Pons (tissue), 1 donor: ENCODE measurements at places on chromosomes 2 and 18.

- DNase-seq = no peak
These were observed 22.1 kb downstream of the TYMS start for GRCh38 chr18:679516-679915.

DNA sequence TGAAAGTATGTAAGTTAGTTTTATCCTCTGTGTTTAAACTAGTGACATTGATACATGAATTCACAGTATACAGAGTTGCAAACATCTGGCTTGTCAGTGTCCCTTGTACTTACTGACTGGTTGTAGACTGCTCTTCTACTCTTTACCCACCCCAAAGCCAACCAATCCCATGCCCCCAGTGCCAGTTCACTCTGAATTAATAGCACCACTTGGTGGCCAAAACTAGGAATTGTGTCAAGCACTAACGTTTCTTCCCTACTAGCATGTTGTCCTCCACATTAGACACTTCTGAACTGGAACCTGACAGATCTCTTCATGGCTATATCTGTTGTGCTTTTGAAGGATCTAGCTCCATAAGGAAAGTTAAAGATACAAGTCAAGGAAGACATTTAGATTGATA is 27.2 kb upstream of the OTX1 start:
- DNase-seq = peak; percentile 5

GRCh38 chr2:241862093-241862492 is 3.4 kb upstream of the PDCD1 start:
- DNase-seq = no peak

- DNase-seq = no peak
These were observed 95.6 kb upstream of the LHCGR start for GRCh38 chr2:48851161-48851560.

- no peak for DNase-seq
These were observed 290.3 kb downstream of the CNTNAP5 start for GRCh38 chr2:124315221-124315880.

DNA sequence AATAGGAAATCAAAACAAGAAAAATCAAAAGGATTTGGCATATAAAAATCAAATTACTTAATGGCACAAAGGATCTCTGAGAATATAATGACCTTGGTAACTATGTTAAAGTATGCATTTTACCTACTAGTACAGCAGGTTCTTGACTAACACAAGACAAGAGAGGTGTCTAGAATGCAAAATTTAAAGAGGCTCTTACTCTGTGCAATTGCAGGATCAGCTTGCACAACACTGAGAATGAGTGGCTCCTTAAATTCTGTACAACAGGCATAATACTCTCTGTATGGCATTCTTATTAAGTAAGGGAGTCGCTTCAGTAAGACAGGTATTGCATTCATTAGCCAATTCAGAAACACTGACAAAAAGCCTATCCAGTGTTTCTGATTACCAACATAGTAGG is 72.6 kb downstream of the UGP2 start:
- DNase-seq = no peak

DNA sequence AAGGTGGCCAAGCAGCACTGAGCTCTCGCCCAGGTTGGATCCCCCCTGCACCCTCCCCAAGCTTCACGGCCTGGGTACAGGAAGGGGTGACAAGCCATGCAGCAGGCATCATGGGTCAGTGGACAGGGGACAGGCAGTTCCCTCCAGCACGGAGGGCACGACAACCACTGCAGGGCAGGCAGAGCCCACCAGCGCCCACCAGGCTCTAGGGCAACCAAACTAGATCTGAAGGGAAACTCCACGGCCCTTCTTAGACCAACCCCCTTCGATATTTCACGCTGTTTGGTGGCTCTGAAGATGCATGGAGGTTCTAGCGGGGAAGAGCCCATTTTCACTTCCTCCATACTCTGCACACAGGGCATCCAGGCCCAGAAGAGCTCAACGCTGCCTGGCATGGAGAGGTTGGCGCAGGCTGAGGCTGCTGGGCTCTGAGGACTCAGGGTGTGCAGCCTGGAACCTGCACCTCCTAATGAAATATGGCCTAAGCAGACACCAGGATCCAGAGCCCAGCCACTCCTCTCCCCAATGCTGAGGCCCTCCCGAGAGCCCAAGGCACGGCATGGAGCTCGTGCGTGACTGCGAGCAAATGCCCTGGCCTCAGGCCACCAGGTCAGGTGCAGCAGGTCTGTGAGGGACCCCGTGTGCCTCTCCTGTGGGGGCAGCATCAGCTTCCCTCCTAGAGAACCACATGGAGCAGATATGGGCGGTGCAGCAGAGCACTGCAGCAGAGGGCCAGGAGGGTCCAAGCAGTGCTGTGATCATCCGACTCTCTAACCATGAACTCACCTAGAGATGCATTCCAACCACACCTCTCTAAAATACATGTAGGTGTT is 8.7 kb upstream of the MTERF4 start:
- DNase-seq = no peak

GRCh38 chr2:236250286-236250685 is 13.9 kb downstream of the ASB18 start:
- DNase-seq = no peak

GRCh38 chr2:191383486-191383885 is 138.3 kb downstream of the MYO1B start:
- DNase-seq = no peak

DNA sequence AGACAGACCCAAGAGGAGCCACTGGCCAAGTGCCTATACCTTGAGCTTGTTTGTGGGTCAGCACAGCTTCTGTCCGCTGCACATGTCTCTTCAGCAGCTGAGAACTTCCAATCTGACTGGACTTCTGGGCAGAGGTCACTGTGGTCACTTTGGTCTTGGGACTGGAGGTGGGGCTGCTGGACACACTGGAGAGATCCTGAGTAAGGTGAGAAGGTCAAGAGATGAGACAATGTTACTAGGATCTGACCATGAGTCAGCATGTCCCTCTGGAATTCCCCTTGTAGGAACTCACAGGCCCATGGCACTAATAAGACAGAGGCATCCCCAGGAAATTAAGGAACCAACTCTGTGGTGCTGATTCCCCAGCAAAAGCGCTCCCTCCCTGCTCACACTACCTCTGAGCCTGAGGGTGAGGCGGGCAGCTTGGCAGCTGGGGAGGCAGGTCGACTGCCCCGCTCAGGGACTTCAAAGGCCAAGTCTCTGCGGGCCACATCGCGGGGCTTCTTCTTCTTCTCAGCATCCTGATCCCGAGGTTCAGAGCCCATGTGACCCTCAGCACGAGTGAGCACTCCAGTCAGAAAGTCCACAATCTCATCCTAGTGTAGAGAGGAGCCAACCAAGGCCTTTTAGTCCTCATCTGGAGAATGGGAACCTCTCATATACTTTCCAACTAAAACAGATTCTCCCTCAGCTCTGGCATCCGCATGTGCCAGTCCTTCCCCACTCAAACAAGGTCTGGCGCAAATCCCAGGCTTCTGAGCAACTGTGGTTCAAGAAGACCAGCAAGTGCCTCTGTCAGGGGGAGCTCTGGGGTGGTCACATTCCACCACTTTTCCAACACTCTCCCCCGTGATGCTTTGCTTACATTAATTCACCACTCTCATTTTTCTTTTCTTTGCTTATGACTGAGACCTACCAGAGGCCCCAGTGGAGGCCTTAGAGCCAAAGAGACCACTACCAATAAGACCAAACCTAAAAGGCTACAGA is 29.4 kb downstream of the KANSL3 start:
- no peak for DNase-seq

GRCh38 chr2:145597809-145598208 is 1077.9 kb upstream of the ZEB2 start:
- no peak for DNase-seq

DNA sequence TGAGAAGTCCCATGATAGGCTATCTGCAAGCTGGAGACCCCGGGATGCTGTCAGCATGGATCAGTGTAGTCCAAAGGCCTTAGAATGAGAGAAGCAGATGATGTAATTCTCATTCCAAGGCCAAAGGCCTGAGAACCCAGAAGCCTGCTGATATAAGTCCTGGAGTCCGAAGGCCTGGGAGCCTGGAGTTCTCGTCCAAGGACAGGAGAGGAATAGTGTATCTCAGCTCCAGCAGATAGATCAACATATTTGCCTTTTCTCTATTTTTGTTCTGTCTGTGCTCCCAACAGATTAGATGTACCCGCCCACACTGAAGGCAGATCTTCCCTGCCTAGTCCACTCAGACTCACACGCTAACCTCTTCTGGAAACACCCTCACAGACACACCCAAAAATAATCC is 454.9 kb upstream of the CHAC2 start:
- DNase-seq = no peak

- no peak for DNase-seq
These were observed 39.7 kb downstream of the GRHL1 start for GRCh38 chr2:9991221-9991620.

- DNase-seq = no peak
These were observed 36.1 kb upstream of the MRPL33 start for GRCh38 chr2:27735263-27735904.

DNA sequence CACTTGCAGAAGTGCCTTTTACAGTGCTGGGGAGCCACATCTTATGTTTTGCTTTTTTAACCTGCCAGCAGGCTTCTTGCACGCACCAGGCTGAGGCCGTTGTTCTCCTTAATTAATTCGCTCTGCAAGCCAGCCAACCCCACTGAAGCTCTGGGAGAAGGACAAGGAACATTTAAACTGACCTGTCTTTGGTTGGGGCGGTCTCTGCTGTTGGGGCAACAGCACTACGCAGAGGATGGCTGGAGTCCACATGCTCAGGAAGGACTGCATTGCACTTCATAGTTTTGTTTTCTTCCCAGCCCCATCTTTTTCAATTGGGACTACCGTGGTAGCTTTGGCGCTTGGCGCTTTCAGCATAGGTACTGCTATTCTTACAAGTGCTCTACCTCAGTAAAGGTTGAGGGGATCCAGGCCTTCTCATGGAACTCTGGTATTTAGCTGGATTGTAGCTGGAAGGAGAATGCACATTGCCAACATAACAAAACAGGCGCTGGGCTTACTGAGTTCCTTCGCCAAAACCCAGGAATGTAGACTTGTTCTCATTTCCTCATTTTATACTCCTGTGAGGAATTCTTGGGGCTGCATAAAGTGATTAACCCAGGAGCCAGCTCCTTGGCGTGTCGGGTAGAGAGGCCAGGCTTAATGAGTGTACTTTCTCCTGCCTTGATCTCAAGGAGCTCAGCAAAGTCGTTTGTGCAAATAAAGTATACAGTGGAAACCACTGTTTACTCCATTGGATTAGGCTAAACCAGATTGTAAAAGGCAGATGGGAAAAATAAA is 146.2 kb downstream of the PRKCE start:
- DNase-seq = no peak

- no peak for DNase-seq
These were observed 170.5 kb downstream of the NDUFA10 start for GRCh38 chr2:239854596-239854995.

- DNase-seq = no peak
These were observed 78.3 kb downstream of the EDAR start for GRCh38 chr2:108910541-108911396.

DNA sequence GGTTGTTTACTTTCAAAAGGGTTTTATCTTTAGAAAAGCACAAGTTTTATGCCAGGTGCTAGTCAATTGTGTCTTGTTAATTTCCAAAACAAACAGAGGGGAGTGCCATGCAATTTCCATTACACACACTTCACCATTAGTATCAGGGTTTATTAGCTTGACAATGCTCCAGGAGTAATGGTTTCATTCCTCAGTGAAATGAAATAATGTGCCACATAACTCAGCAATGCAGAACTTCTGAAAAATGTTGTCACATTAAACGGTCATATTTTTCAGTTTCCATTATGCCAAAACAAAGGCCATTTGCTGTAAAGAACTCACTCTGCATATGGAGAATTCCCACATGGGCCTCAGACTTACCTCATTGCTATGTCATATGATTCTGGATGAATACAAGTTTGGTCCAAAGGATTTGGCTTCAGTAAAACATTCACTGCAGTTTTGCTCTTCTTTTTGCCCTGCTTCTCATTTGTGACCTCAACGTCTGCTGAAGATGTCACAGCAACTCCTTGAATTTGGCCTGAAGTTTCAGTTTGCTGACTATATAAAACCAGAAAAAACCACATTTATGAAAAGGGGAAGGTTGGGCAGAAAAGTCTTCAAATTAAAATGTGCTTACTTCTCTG is 198.2 kb downstream of the SRBD1 start:
- no peak for DNase-seq

DNA sequence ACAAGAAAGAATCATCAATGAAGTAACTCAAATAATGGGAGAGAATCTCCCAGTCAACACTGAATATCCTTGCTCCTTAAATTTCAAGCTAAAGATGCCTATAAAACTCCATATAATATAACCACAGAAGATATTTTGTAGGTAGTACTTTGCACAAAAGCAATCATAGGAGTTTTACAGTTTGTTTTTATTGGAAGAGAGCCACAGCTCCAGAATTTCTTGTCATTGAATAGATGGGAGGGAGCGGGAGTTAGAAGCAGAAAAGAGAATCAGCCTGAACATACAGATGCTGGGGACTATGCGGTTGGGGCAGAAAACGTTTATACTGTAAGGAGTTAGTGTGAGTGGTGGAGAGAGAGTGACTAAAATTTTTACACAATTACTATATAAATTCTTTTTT is 18.3 kb upstream of the SMAD4 start:
- DNase-seq = no peak
